ENCODE measurements at places on chromosomes 5 and 9.

DNA sequence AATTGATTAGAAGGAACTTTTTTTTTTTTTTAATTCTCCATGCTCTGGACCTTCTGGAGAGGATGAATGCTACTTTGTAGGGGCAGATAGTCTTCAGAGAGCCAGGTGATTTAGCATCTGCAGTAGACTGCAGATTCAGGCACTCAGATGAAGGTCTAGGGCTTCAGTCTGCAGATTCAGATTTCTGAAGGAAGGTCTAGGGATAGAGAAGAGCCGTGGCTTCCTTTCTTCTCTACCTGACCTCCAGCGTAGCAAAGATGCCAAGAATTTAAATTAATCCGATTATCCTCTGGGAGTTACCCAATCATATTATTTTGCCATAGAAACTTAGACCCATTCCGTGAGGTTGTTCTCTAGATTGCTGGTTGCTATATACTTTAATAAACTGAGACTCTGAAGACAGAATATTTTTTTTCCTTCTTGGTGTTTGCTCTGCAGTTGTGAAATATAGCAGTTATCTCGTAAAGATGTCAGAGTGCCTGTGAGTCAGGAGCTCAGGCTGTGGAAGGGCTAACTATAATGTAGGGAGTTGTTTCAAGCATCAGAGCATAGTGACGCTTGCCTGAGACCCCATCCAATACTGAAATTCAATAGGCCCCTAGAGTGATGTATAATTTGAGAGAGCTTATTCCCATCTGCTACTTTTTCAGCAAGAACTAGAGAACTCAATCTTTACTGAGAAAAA, 132.7 kb upstream of the SLC12A2 start:
- DNase-seq, result no peak

DNA sequence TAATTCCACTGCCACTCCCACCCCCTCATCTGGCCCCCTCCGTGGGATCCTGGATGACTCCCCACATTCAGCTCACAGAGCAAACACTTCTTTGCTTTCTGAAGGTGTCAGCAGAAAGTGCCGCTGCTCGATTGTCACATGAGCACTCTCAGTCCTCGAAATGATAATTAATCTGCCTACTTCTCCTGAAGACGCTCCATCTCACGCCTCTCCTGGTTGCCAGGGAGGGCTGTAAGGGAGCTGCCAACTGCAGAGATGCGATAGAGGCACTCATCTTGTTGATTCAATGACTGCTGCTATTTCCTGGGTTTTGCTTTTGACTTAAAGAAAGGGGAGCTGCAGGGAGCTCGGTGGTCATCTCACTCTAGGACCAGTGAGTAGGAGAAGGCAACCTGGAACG, 206.5 kb downstream of the DAB2IP start:
- DNase-seq, result no peak

- no peak for DNase-seq
Measured at GRCh38 chr9:133060417-133060841, 1.4 kb upstream of the CEL start.

DNA sequence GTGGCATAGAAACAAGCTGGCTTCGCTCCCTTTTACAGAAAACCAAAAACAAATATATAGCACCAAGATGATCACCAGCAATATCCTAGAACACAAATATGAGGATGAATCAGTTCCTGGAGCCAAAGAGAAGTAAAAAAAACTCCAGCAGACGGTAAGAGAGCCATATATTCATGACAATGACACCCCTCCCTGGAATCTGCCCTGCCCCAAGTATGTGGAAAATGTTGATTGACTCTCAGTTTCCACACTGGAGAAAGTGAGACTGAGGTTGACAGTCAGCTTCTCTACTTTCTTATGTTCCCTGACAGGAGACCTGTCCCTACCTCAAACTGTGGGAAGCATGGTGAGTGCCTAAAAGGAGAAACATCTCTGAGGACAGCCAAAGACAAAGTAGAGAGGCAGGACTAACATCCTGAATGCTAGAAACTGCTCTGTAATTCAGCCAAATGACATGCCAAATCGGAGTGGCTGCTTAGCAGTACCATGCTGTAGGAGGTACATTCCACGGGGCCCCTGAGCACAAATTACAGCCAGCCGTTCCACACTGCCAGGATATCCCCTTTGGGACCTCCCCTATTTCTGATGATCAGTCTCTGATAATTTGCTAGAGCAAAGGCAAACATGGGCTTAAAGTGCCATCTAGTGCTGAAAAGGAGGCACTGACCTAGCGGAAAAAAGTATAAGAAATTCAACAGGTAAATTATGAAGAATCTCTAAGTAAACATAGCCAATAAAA, 424.0 kb upstream of the RGMB start:
- no peak for DNase-seq

DNA sequence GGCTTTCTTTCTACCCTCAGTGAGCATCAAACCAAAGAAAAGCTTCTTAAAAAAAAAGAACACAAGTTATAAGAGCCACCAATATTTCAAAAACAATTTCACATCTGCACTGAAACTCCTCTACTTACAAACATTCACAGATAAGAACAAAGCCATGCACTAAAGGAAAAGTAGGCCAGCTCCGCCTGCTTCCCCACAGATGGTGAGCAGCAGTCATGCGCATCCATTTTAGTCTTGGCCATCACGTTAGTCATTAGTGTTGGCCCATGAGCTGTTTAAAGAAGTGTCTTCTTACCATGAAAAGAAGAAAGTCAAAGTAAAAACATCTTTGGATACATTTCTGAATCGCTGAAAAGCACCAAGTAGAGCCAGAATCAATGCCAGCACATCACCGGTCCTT, 40.0 kb upstream of the SMIM23 start:
- no peak for DNase-seq

DNA sequence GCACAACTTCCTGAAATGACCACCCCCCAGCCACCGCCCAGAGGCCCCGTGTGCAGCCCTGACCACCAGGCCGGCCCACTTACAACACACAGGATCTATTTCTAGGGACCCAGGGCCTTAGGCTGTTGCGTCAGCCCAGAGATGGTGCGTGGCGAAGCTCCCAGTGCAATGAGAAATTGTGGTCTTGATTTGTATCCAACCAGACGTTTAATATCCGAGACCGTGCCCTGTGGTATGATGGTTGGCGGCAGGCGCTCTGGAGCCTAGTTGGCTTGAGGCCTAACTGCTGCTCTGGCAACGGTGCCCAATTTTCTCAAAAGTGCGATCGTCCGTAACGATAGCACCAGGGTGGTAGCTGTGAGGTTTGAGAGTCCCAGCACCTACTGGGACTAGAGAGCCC, 32.6 kb upstream of the SLC6A19 start:
- no peak for DNase-seq

DNA sequence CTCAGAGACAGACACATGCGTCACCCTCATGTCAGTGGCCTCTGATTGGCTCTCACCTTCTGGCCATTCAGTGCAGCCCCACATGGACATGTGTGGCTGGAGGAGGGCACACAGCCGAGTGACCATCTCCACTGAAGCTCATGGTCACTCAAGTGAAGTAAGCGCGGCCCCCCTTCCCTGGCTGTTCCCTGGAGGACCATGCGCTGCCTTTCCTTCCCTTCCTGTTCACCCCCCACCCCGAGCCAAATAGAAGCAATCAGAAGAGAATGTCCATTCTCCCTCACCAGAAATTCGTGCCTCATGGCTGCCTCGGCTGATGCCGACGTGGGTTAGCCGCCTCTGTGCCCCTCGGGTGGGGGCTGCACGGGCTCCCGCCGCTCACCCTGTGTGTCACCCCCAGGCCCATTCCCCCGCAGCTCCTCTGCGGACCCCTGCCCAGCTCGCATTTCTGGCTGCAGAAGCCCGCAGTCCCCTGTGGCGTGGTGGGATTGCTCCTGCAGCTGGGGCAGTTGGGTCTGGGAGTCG, 12.5 kb upstream of the COL5A1 start:
- no peak for DNase-seq

DNA sequence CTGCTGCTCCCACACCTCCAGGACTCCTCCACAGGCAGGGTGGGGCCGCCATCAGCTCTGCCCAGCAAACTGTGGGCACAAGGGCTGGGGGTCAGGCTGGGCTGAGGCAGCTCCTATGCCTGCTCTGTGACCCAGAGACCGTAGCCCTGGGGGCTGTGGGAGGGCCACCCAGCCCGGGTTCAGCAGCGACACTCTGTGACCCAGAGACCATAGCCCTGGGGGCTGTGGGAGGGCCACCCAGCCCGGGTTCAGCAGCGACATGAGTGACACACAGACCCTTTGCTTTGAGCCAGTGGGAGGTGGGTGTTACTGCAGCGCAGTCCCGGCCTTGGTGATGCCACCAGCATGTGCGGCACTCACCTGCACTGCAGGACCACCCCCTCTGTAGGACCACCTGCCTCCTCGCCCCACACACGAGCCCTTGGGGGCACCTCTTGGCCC, 118.9 kb upstream of the LPCAT1 start:
- no peak for DNase-seq

GRCh38 chr5:109249126-109249525, 160.6 kb downstream of the PJA2 start:
- DNase-seq, result no peak

DNA sequence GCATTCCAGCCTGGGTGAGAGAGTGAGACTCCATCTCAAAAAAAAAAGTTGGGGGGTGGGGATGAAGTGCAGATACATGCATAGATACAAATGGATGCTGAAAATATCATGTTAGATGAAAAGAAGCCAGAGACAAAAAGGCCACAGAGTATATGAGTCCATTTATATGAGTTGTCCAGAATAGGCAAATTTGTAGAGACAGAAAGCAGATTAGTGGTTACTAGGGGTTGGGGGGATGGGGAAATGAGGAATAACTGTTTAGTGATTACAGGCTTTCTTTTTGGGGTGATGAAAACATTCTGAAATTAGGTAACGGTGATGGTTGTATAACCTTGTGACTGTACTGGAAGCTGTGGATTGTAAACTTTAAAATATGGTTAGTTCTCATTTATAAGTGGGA, 13.8 kb upstream of the LHFPL2 start:
- DNase-seq, result no peak

DNA sequence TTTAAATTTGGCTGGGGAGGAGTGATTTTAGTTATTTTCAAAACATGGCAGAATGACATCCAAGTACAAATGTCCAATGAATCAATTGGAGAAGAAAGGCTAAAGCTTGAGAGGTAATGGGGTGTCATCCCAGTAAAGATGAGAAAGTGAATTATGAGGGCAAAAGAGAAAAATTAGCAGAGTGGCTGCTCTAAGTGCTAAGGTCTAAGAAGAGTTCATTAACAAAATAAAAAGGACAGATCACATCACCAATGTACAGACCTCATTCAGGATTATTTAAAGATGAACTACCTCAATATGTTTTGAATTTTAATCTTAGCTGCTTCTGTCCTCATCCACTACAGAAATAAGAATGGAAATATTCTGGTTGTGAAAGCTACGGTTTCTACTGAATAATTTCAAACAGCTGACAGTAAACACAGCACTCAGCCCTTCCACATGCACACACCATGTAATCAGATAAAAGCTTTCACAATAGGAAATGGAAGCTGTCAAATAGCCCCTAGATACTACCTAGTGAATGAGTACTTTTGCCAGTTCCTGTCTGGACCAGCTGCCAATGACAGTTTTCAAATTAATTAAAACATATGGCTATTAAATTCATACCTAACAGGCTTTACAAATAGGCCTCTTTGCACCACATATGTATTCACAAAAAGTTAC, 171.5 kb downstream of the SSBP2 start:
- DNase-seq, result no peak

GRCh38 chr5:128052780-128053179, 30.8 kb upstream of the SLC12A2 start:
- no peak for DNase-seq

DNA sequence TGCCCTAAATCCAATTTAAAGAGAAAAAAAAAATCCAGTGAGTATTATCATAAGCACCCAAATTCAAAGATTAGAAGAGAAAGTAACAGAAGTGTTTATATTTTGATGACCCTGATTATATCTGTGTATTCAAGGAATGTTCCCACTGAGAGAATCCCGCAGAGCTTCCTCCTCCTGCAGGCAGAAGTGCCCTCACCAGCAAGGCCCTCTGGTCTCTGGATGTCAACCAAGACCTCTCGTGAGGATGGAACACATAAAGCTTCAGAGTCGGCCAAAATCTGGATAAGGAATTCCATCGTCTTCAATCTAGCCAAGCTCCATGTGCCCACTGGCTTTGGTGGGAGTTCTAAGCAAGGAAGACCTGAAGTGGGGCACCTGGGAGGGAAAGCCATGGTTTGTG, 18.1 kb downstream of the PTCH1 start:
- no peak for DNase-seq

DNA sequence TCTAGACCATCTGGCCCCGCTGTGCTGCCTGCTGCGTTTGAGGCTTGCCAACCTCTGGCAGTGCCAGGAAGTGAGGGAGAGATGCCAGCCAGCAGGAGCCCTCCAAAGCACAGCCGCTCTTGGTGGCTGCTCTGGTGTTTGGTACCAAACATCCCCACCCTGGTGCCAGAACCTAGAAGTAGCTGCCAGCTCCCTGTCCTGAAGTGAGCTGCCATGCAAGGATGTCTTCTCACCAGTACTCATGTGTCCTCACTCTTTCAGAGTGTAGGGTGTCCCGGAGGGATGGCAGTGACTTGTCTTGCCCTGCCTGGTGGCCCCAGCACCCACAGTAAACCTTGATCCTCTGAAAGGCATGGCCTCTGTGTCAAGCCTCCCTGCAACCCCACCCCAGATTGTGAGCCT, 43.4 kb downstream of the AMBP start:
- no peak for DNase-seq

- peak; percentile 66 for DNase-seq
Measured at GRCh38 chr9:130034570-130034969, 8.4 kb downstream of the FNBP1 start.

DNA sequence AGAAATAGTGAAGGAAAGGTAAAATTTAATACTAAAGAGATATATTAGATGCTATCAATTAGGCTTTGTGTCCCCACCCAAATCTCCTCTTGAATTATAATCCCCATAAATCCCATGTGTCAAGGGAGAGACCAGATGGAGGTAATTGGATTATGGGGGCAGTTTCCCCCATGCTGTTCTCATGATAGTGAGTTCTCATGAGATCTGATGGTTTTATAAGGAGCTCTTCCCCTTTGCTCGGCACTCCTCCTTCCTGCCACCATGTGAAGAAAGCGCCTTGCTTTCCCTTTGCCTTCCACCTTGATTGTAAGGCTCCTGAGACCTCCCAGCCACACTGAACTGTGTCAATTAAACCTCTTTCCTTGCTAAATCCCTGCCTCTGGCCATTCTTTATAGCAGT, 697.0 kb upstream of the RGMB start:
- DNase-seq, result no peak

- DNase-seq, result no peak
Measured at GRCh38 chr5:95725937-95726810, 5.0 kb upstream of the RHOBTB3 start.

GRCh38 chr9:90834828-90835595, 33.4 kb downstream of the SYK start:
- DNase-seq, result no peak

DNA sequence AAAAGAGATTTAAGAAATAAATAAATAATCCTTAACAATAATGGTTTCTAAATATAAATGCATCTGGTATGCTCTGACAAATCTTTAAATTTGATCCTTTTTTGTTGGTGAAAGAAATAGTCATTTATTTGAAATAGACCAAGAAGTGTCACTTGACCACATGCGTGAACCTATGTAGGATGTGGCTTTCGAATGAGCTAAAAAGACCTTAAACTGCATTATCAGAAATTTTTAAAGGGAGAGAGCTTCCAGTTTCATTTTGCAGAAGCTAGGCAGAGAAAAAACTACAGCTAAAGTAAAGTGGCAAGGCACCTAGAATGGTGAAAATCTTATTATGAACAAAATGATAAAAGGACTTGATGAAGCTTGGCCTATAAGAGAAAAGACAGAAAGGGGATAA, 309.2 kb upstream of the EFNA5 start:
- no peak for DNase-seq
